ENCODE measurements at places on chromosomes 16 and 17.

- no peak for DNase-seq
Measured at GRCh38 chr16:89737341-89738071, 16.2 kb downstream of the ZNF276 start.

DNA sequence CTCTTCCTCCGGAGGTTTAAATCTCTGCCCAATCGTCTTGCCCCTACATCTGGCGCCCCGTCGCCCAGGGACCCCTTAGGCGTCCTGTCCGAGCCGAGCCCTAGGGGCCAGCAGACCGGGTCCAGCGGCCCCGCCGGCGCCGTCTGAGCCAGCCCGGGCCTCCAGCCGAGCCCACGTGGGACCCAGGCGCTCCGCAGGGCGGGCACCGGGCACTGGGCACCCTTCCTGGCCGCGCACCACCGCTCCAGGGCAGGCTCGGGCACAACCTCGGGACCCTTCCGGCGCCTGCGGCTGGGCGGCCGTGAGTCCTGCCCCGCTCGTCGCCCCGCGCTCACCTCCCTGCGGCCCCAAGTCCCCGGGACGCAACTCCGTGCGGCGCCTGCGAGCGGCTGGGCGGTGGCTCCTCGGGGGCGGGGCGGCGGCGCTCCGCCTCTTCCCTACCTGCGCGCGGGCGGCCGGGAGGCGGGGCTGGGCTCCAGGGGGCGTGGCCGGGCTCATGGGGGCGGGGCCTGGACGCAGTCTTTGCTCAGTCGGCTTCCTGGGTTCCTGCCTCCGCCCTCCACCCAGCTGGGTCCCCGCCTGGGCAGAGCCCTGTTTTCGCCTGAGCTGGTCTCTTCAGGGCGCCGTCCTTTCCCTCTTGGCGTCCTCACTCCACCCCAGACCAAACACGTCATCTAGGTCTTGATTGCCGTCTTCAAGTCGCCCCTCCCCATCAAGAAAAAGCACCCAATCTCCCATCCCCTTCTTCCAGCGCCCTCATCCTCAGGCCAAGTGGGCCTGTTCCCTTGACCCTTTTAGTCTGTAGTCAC, at the start of gene RHBDF2:
Gene RHBDF2 (minus strand): TSS at position 406 of the 809 bp plus-strand sequence. CDS start 19,899 bp downstream, outside the sequence.
- DNase-seq = peak; percentile 97

- no peak for DNase-seq
Measured at GRCh38 chr17:17141279-17141678, 64.9 kb downstream of the PLD6 start.

DNA sequence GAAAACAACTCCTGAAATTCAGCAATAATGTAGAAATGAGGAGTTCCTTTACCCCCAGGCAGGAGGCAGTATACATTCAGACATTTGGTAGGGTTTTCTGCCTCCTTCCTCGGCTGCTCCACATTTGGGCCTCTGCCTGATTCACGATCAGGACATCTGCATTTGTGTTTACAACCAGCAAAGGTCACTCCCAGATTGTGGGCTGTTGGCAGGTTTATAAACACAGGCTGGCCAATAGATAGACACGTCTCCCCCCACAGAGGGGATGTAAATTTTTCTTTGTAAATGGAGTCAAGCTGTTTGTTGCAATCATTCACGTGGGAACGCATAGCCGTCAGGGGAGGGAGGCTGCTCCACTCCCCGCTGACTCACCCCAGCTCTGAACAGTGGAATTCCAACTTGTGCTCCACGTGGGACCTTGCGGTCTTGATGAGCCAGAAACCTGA, 252.1 kb upstream of the N4BP1 start:
- no peak for DNase-seq

- DNase-seq = no peak
Measured at GRCh38 chr16:67766291-67766690, 40.1 kb downstream of the RANBP10 start.

GRCh38 chr16:528111-529011, 849 bp downstream of the CAPN15 start:
- DNase-seq = no peak

- no peak for DNase-seq
Measured at GRCh38 chr17:35377068-35377467, 3.6 kb upstream of the SLFN11 start.
